ENCODE measurements at places on chromosomes 3 and 15. TPM values are rescaled to one million over a fixed set of nuclear protein-coding genes. Genes with fewer than 3 reads are reported as not detected.

GRCh38 chr3:142586803-142587406, 8.4 kb upstream of the ATR start:
- H3K4me1 ChIP-seq, result no peaks in the 10 kb centered on the region
- no peak overlapping the region for H3K27ac ChIP-seq
- H3K4me3 ChIP-seq, result no peak overlapping the region
- H3K36me3 ChIP-seq, result no peaks in the 10 kb centered on the region

GRCh38 chr3:53225181-53225580, 30.6 kb downstream of the TKT start:
- no peak overlapping the region for H3K27ac ChIP-seq
- peaks cover 7% of the 10 kb centered on the region for H3K36me3 ChIP-seq
- H3K4me3 ChIP-seq, result no peak overlapping the region
- H3K4me1 ChIP-seq, result peaks cover under 1% of the 10 kb centered on the region
- no peaks in the 10 kb centered on the region for H3K27me3 ChIP-seq
- DNase-seq, result no peak

- H3K27ac ChIP-seq, result no peak overlapping the region
- H3K4me3 ChIP-seq, result no peak overlapping the region
- no peaks in the 10 kb centered on the region for H3K36me3 ChIP-seq
- DNase-seq, result no peak
Measured at GRCh38 chr3:86788371-86788770, 202.6 kb downstream of the VGLL3 start.

DNA sequence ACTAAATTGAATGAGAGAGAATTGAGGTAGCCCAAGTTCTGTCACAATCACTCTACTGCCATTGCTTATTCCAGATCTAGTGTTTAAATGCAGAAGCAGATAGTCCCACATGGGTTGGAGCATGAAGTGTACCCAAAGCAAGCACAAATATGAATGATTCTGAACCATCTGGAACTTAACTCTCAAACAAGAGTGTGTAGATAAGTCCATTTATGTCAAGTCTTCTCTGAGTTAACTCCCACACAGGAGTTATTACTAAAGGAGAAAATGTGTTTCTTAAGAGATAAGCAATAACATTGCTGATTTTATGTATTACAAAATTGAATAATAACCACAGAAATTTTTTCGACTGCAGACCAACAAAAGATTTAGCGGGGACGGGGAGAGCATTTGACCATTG, 33.6 kb downstream of the PAQR9 start:
- H3K27ac ChIP-seq, result no peak overlapping the region
- no peak overlapping the region for H3K4me3 ChIP-seq
- DNase-seq, result no peak
- peaks cover 32% of the 10 kb centered on the region for H3K27me3 ChIP-seq

GRCh38 chr15:67997996-67998395, 56.1 kb upstream of the PIAS1 start:
- H3K27me3 ChIP-seq, result no peaks in the 10 kb centered on the region
- no peak overlapping the region for H3K4me3 ChIP-seq
- H3K36me3 ChIP-seq, result no peaks in the 10 kb centered on the region
- no peak for DNase-seq
- no peaks in the 10 kb centered on the region for H3K4me1 ChIP-seq

DNA sequence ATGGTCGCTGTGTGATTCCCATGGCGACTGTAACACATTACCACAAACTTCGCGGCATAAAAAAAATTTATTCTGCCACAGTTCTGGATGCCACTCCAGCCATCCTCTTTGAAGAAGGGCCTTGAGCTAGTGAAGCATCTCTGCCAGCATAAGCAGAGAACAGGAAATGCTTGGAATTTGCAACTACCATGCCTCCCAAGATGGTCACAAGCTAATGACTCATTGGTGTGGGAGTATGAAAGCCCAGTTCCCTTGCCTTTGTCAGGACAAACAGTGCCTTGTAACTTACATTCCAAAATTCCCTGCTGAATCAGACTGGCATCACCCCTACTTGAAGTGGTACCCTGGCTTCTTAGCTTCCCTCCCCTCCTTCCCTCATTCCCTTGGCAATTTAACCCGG, 129.7 kb downstream of the PROS1 start:
- H3K27ac ChIP-seq, result no peak overlapping the region
- H3K27me3 ChIP-seq, result peaks cover 7% of the 10 kb centered on the region
- H3K4me3 ChIP-seq, result no peak overlapping the region
- no peaks in the 10 kb centered on the region for H3K36me3 ChIP-seq
- H3K4me1 ChIP-seq, result no peaks in the 10 kb centered on the region
- no peak for DNase-seq

GRCh38 chr15:79916502-79917132, 19.8 kb upstream of the MTHFS start:
- no peaks in the 10 kb centered on the region for H3K27me3 ChIP-seq
- no peak for DNase-seq
- H3K4me3 ChIP-seq, result no peak overlapping the region
- no peak overlapping the region for H3K27ac ChIP-seq
- peaks cover 82% of the 10 kb centered on the region for H3K36me3 ChIP-seq

GRCh38 chr15:99449514-99449913, 116.3 kb upstream of the MEF2A start:
- H3K27me3 ChIP-seq, result no peaks in the 10 kb centered on the region
- H3K36me3 ChIP-seq, result no peaks in the 10 kb centered on the region
- DNase-seq, result no peak
- H3K4me3 ChIP-seq, result peak overlapping the region; percentile 20

- no peak overlapping the region for H3K4me3 ChIP-seq
- no peaks in the 10 kb centered on the region for H3K36me3 ChIP-seq
- H3K27ac ChIP-seq, result no peak overlapping the region
- H3K27me3 ChIP-seq, result peaks cover 9% of the 10 kb centered on the region
- no peak for DNase-seq
- H3K4me1 ChIP-seq, result peaks cover 11% of the 10 kb centered on the region
Measured at GRCh38 chr3:198065897-198066296, 105.9 kb downstream of the LMLN start.

DNA sequence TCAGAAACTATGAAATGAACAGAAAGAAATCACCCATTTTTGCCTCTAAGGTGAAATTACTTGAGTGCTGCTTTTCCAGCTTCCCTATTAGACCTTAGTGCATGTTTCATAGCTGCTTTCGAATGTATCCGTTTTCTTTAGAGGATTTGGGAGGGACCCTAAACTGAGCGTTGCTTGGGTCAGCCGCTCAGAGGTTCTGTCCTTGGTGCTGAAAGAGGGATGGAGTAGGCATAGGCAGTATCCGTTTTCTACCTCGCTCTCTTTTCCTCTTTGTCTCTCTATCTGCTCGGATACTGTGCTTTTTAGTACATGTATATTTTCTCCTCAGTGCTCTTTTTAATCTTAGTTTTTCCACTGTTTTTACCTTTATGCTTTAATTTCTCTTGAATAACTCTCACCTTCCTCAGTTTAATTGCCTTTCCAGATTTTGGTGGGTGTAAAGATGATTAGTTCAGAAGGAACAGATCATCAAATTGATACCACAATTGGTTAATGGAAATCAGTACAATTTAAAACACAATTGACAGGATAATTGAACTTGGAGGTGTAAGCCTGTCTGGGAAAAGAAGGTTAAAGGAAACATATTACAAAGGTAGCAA, at the start of gene DRD3:
Gene DRD3 (minus strand): TSS at position 283 of the 599 bp plus-strand sequence. CDS start 7,060 bp downstream, outside the sequence.
- no peaks in the 10 kb centered on the region for H3K36me3 ChIP-seq
- peaks cover 4% of the 10 kb centered on the region for H3K4me1 ChIP-seq
- H3K27ac ChIP-seq, result no peak within 1 kb of the TSS
- no peak within 1 kb of the TSS for H3K4me3 ChIP-seq
- H3K27me3 ChIP-seq, result peaks cover 29% of the 10 kb centered on the region
- DNase-seq, result no peak

- peaks cover 35% of the 10 kb centered on the region for H3K4me1 ChIP-seq
- no peak overlapping the region for H3K27ac ChIP-seq
- no peaks in the 10 kb centered on the region for H3K36me3 ChIP-seq
- no peaks in the 10 kb centered on the region for H3K27me3 ChIP-seq
- no peak for DNase-seq
- H3K4me3 ChIP-seq, result no peak overlapping the region
Measured at GRCh38 chr3:52978109-52978754, 67.6 kb downstream of the SFMBT1 start.

- H3K27ac ChIP-seq, result no peak overlapping the region
- H3K36me3 ChIP-seq, result no peaks in the 10 kb centered on the region
- H3K4me1 ChIP-seq, result peaks cover 16% of the 10 kb centered on the region
- DNase-seq, result no peak
- no peak overlapping the region for H3K4me3 ChIP-seq
- H3K27me3 ChIP-seq, result peaks cover 16% of the 10 kb centered on the region
Measured at GRCh38 chr3:72663429-72663828, 184.8 kb downstream of the SHQ1 start.

DNA sequence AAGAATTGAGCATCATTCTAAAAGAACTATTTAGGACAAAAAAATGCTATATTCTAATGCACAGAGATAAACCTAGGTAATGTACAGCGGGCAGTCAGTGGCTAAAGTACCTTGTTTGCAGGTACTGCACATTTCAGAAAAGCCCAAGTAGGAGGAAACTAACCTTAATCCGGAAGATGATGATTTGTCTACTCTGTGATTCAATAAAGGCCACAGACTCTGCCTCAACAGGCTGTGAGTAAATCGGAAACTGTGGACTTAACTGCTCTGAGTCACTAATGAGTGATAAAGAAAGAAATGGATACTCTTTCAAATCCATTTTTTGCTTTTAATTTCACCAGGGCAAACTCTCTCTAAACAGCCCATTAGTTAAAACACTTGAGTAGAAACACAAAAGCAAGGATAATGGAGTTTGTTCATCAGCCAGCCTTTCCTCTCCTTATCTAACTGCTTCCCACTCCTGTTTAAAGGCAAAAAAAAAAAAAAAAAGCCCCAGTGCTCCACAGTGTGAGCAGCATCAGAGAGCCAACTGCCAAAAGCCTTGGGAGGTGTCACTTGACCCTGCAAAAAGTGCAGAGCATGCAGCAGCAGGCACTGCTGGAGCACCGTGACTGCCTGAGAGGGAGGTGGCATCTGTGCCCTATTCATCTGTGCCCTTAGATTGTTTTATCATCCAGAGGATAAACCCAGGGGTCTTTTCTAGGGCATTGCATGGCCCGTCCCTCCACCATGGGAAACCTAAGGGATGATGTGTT, 187.7 kb downstream of the SATB1 start:
- no peak overlapping the region for H3K27ac ChIP-seq
- no peaks in the 10 kb centered on the region for H3K36me3 ChIP-seq
- H3K4me3 ChIP-seq, result no peak overlapping the region
- H3K4me1 ChIP-seq, result peaks cover 17% of the 10 kb centered on the region

GRCh38 chr3:136819731-136820679, 1.1 kb downstream of the SLC35G2 start:
- peak overlapping the region; percentile 79 for H3K27ac ChIP-seq
- peaks cover 25% of the 10 kb centered on the region for H3K4me1 ChIP-seq
- H3K36me3 ChIP-seq, result peaks cover 11% of the 10 kb centered on the region
- H3K4me3 ChIP-seq, result peak overlapping the region; percentile 98
- DNase-seq, result peak; percentile 31

DNA sequence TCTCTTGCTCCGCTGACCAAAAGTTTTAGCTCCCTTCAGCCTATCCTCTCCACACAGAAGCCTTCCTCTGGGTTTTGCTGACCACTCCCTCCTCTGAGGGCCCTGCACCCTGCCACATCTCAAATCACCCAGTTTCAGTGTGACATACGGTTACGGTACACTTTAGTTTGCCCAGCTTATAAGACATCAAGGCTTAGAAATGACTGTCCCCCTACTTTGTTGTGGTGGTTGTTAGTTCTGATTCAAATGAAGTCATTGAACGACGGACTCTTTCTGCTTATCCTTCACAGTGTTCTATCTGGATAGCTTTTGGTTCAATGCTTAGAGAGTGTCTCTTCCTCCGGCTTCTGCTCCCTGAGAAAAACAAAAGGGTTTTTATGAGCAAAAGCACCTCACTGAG, 68.0 kb upstream of the NDUFB4 start:
- H3K27ac ChIP-seq, result peak overlapping the region; percentile 38
- no peak overlapping the region for H3K4me3 ChIP-seq
- peaks cover 8% of the 10 kb centered on the region for H3K4me1 ChIP-seq
- H3K27me3 ChIP-seq, result peaks cover 15% of the 10 kb centered on the region
- DNase-seq, result peak; percentile 27

GRCh38 chr3:20057612-20058180, 17.4 kb downstream of the KAT2B start:
- no peak overlapping the region for H3K4me3 ChIP-seq
- peak overlapping the region; percentile 22 for H3K27ac ChIP-seq
- DNase-seq, result no peak
- H3K36me3 ChIP-seq, result peaks cover 4% of the 10 kb centered on the region
- no peaks in the 10 kb centered on the region for H3K27me3 ChIP-seq

DNA sequence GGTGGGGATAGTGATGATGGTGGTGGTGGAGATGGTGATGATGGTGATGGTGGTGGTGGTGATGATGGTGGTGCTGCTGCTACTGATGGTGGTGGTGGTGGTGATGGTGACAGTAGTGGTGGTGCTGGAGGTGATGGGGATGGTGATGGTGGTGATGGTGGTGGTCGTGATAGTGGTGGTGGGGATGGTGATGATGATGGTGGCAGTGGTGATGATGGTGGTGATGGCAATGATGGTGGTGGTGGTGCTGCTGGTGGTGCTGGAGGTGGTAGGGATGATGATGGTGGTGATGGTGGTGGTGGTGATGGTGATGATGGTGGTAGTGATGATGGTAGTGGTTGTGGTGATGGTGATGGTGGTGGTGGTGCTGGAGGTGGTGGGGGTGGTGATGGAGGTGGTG, 21.3 kb downstream of the DNAJB8 start:
- no peak for DNase-seq
- peaks cover 49% of the 10 kb centered on the region for H3K4me1 ChIP-seq
- H3K4me3 ChIP-seq, result no peak overlapping the region
- no peak overlapping the region for H3K27ac ChIP-seq

GRCh38 chr15:87267798-87268197, 988.7 kb downstream of the NTRK3 start:
- H3K4me3 ChIP-seq, result no peak overlapping the region
- no peak overlapping the region for H3K27ac ChIP-seq
- H3K4me1 ChIP-seq, result no peaks in the 10 kb centered on the region
- no peak for DNase-seq
- H3K27me3 ChIP-seq, result no peaks in the 10 kb centered on the region

DNA sequence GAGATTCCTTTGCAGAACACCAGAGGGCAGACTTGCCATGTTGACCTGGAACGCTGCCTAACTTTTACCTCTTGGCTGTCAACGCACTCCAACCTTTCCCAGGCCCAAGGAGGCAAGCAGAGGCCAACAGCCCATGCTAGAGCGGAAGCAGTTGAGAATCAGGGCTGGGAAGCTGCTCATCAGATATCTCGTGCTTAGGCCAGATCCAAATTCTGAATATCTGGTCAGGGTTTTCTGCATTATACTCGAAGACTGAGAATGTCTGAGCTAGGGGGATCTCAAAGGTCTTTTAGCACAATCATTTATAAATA, 2.5 kb downstream of the XIRP1 start:
- H3K27me3 ChIP-seq, result no peaks in the 10 kb centered on the region
- no peak overlapping the region for H3K27ac ChIP-seq
- H3K4me3 ChIP-seq, result no peak overlapping the region
- DNase-seq, result peak; percentile 60
- peaks cover 29% of the 10 kb centered on the region for H3K4me1 ChIP-seq
- no peaks in the 10 kb centered on the region for H3K36me3 ChIP-seq

GRCh38 chr3:139032326-139033002, 11.7 kb upstream of the PRR23B start:
- no peak for DNase-seq
- H3K27ac ChIP-seq, result no peak overlapping the region
- H3K4me3 ChIP-seq, result no peak overlapping the region
- H3K4me1 ChIP-seq, result no peaks in the 10 kb centered on the region
- H3K36me3 ChIP-seq, result peaks cover 4% of the 10 kb centered on the region

FBXO45 gene
- 14.0 TPM for total RNA-seq

GOLGA8T gene
- total RNA-seq, result not detected

SPTBN5 gene
- total RNA-seq, result 1.7 TPM

ITIH4 gene
- total RNA-seq, result 24.5 TPM

SAMMSON gene
- total RNA-seq, result not detected

NSMCE3 gene
- total RNA-seq, result 11.4 TPM

RTP3 gene
- total RNA-seq, result not detected
